Mesothelial cell of epicardium (in vitro differentiated cells): ENCODE measurements at places on chromosomes 2 and 18. TPM values are rescaled to one million over a fixed set of nuclear protein-coding genes. Genes with fewer than 3 reads are reported as not detected.

NTSR2 gene
- total RNA-seq: not detected in 3 replicates

DNA sequence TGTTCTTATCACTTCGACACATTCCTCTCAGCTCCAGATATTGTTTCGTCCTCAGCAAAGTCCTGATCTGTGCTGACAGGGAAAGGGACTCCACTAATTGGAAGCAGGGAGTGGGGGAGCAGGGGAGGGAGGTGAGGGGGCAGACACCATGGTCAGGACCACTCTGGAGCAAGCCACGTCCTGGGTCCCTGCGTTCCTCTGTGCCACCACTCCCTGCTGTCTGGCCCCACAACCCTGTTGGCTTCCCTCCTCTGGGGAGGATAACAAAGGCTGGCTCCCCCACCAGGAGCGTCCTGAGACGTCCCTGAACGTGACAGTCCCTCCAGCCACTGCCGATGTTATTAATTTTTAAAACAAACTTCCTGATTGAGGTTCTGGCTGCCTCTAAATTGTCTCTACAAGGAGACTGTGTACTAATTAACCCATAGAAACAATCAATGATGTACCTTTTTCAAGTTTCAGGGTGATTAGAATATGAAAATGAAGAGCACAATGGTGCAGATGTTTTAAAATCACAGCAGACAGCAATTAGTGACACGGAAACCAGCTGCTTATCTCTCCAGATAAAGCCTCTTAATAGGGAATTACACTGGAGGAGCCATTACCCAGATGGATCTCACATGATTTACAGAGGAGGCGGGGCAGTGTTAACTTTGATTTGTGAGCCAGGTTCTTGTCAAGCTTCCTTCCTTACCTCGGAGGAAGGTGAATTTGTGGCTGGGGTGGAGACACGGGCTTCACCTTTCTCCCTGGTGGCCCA is 257.5 kb downstream of the SETBP1 start:
- no peak for DNase-seq

DNA sequence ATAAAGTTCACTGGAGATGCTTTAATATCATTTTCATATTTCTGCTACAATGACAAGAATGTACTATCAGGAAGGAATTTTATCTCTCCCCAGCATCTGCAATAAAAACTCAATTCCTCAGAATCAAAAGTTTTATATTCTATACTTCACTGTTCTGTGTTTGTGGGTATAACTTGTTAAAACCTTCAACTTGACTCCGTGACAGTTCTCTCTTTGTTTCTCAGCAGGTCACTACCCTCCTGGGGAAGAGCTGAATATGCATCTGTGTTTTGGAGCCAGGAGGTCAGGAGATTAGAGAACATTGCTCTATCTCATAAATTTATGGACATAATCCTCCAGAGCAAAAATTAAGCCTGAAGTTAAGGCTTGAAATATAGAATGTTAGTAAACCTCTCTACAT is 411.4 kb downstream of the TRIB2 start:
- no peak for DNase-seq

GALM gene
- 17.0 to 18.2 TPM (median 17.6 TPM) in 3 replicates for total RNA-seq

DNA sequence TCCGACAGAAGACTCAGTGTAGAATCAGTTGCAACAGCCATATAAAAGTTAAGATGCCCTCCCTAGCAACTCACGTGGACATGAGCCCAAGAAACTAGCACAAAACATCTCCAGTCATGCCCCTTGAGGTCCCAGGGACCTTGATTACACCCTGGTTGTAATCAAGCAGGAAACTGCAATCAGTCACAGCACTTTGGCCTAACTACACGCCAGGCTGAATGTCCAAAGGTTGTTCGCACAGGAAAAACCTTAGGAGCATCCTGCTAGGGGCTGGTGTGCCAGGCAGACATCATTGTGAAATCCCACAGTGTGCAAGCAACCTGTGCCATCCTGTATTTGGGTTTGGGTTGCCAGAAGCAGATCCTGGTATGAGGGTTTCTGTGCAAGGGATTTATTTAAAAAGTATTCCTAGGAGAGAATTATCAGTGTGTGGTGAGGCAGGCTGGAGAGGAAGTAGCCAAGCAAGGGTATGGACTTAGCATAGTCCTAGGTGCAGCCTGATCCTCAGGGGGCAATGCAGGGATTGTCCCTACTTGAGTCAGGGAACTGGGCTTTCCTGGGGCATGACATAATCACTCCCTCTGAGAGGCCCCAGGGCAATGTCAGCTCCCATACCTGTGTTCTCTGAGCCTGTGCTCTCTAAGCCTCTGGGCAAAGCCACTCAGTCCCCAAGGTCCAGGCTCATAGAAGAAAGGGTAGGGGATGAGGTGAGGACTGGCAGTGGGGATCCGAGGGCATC is 17.8 kb upstream of the SULT1C2 start:
- no peak for DNase-seq

- DNase-seq: no peak
Measured at GRCh38 chr2:169868951-169869350, 41.7 kb downstream of the UBR3 start.

GRCh38 chr2:64914735-64915509 is 74.3 kb upstream of the SLC1A4 start:
- DNase-seq: no peak

DNA sequence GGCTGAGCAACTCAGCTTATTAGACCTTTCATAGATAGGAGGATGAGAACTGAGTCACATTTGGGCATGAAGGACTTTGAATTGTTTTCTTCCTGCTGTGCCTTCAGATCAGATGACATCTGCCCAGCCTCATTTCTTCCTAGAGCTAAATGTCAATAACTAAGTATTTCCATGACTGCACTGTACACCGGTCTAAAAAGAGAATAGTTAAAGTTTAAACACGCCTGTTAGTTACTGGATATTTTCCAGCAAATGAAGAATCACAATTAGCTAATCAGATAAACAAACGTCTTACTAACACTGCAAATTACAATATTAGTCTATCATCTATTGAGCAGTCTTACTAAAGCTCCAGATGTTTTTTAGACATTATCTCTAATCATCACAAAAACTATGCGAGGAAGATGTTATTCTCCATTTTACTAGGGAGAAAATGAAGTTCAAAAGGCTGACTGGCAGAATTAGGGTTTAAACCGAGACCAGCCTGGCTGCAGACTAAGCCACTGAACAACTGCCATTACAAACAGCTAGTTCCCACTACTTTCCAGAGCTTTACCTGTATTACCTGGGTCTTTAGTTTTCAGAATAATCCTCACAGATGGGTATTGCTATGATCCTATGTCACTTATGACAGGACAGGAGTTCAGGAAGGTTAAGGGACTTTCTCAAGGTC is 69.4 kb upstream of the ZNF397 start:
- DNase-seq: no peak

DNA sequence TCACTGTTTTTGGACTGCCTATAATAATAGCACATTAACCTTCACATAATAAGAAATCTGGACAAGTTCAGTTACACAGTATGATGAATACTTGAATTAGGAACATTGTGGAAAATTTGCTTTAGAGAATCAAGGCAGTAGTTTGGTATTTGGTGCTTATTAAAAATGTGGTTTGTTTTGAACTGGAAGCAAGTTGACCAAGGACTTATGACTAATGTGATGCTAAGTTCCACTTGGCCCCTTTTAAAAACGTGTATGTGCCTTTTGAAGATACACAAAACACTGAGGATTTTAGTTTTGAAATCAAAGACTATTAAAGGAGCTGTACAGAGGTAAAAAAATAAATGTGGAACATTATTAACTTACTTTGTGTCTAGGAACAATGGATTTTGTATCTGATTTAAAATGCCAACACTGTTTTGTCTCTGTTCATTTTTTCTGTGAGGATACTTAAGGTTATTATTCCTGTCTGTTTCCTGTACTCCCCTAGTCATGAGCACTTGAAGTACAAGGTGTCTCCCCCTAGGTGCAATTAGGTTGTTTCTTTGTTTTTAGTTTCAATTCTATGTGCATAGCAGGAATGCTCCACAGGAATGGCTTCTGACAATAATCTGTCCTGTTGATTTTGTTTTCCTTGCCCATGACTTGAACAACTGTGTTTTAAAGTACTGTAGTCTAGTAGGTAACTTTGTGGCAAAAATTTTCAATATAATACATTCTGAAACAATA is 49.6 kb upstream of the PTH2R start:
- no peak for DNase-seq

DNA sequence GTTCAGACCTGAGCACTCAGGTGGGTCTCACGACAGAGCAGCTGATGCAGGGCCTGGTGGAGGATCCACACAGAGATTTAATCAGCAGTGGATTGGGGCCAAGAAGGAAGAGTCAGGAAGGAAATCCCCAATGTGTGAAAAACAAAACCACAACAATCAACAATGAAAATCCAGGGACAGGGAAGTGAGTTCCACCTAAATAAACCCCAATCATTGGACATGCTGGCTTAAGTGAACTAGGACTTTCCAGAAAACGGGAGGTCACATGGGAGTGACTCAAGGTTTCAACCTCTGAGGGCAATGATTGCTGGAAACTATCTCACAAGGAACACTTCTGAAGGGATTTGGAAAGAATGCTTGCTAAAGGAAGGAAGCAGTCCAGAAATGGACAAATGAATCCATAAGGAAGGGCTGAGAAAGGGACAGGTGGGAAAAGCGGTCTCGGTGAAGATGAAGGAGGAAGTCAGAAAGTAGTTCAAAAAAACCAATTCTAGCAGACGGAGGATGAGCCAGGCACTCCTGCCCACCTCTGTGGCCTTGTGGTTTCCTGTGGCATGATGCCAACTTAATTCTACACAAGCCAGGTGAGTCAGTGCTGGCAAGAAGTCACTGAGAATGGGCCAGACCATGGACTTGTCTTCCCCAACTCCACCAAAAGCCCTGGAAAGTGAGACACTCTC is 15.4 kb upstream of the XDH start:
- DNase-seq: no peak

- no peak for DNase-seq
Measured at GRCh38 chr18:39913672-39914366, 2041.2 kb upstream of the PIK3C3 start.

GRCh38 chr2:137383391-137383790 is 580.9 kb upstream of the HNMT start:
- DNase-seq: no peak

GRCh38 chr2:98736464-98736889 is 5.5 kb upstream of the MGAT4A start:
- DNase-seq: no peak

DNA sequence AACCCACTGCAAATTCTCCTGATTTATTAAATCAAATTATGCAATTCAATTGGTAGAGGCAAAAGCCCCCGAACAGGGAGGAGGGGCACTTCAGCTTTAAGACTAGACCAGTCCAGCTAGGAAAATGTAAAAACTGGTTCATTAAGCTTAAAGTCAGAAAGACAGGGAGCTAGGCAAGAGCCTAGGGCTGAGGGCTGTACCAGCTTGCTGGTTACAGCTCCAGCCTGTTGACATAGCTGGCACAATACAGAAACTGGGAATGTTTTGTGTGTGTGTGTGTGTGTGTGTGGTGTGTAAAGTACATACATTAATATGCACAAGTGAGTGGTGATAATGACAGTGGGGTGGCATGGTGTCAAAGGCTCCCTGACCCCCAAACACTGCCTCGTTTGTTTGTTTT is 307.0 kb upstream of the CELF4 start:
- no peak for DNase-seq
